ENCODE measurements at places on chromosomes 5 and 9. TPM values are rescaled to one million over a fixed set of nuclear protein-coding genes. Genes with fewer than 3 reads are reported as not detected.

DNA sequence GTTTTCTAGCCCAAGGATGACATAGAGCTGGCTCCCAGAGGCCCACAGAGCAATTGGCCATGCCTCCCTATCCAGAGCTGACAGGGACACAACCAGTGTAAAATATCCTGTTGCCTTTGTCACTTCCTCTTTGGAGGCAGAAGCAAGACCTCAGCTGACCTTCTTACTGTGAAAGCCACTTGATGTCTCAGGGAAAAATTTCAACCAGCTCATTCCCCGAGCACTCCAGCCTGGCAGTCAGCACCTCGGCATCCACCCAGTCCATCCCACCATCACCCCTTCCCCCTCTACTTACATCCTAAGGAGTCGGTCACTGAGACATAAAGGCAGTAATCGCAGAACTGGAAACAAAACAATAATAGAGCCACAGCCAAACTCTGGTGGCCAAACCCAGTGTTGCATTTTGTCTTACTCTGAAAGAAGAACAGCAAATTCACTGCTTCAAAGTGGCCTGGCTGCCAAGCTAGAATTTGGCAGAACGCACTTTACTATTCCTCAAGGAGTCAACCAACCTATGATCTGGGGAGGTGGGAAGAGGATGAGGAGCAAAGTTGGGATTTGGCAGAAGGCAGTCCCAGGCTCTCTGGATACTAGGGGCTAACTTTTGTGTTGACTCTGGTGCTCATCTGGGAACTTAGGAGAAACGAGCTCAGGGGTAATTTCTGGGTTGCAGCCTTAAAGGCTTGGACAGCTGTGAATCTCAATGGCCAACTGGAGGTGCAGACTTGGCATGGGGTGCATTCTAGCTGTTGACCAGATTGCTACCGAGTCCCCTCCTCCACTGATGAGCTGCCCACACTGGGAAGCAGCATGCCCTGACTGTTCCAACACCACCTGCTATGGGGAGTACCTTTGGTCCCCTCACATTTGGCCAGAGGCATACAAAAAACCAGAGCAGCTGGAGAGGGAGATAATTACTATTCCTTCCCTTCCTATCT, 13.6 kb downstream of the NIPAL4 start:
- no peak for DNase-seq

GRCh38 chr5:132500931-132501628, 10.5 kb upstream of the IRF1 start:
- DNase-seq, result no peak

- no peak for DNase-seq
These were observed 28.7 kb downstream of the MORN5 start for GRCh38 chr9:122188369-122188768.

DNA sequence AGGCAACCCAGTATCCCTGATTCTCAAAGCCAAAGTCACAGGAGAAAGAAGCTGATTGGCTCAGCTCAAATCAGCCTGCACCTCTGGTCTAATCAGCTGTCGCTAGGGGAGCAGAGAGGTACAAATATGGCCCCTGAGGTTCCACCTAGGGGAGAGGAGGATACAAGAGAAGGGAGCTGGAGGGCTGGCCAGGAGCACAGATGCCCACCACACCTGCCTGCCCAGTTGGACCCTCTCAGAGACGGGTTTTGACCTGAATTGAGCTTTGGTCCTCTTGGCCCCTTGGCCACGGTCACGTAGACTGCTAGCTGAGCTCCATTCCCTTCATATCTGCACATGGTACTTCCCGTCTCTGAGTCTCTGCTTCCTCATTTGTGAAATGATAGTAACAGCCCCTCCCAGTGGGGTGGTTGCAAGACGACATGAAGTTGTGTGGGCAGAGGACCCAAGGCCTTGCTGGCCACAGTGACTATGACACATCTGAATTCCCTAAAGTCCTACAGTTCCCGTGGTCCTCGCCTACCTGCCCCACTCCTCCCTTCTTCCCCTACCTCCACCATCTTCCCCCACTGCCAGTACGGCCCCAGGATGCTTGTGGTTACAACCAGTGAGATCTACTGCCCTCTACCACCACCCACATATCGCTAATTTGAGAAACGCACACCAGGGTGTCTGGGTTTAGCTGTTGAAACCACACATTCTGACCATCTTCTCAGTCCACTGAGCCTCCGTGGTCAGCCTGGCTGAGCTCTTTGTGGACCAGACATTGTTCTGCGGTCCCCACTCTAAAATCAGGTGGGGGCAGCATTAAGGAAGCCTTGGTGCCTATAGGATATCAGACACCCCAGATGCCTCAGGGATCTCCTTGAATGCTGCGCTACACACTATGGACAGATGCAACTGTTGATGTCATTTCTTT, 60.3 kb upstream of the NEK6 start:
- DNase-seq, result no peak

The LCNL1 gene
- 0.11 TPM for polyA plus RNA-seq

The RGMB gene
- polyA plus RNA-seq, result 29.7 TPM

All from left renal pelvis (tissue), 4 donors.